ENCODE measurements at places on chromosomes 5 and 9.

DNA sequence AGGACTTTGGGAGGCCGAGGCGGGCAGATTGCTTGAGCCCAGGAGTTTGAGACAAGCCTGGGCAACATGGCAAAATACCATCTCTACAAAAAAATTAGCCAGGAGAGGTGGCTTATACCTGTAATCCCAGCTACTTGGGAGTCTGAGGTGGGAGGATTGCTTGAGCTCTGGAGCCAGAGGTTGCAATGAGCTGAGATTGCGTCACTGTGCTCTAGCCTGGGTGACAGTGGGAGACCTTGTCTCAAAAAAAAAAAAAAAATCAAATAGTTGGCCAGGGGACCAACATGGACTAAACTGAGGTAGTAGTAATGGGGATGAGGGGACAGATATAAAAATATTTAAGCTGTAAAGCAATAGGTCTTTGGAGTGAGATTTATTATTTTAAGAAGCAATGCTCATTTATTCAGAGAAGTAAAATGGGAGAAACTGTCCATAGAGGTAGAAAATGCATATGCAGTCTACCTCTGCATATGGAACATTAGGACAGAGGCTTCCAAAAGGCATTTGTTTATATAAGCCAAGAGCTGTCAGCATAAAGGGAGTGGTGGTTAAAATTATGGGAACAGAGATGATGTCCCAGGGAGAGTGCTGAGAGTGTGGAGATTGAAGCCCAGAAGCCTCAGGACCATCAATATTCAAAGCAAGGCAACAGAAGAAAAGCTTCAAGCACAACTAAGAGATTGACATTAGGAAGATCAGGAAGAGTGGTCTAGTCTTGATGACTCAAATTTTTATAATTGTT lies 98.1 kb downstream of the UBE2R2 start:
- DNase-seq: no peak

GRCh38 chr5:2910401-2911175 lies 159.1 kb upstream of the IRX2 start:
- DNase-seq: no peak

DNA sequence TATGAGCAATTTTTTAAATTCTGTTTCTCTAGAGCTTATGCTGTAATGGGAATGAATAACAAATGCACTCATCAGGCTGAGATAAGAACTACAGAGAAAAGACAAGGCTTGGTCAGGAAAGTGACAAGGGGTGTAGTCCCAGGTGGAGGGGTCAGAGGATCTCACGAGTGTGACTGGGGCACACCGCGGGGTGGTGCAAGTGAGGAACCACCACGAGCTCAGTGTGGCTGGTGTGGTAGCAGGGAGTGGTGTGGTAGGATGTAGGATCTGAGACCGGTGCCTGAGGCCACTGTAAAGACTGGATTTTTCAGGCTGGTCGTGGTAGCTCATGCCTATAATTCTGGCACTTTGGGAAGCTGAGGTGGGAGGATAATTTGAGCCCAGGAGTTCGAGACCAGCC lies 9.0 kb downstream of the ANXA6 start:
- no peak for DNase-seq

DNA sequence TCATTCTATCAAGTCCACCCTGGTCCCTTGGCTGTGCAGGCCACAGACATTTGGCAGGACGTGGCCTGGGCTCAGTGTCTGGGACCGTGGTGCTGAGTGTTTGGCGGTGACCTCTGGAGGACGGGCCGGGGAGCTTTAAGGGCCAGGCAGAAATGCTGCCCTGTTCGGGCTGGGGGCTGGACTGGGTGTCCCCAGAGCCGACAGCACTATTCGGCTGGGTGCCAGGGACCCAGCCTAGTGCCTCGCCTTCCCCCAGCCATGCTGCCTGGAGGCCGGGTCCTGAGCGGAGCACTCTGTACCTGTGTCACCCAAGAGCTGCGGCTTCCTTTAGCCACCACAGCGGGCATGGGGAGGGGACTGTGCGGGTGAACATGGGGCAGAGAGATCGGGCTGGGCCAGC lies 40.4 kb downstream of the COL5A1 start:
- DNase-seq: no peak

GRCh38 chr5:139273572-139274289 lies 19.8 kb upstream of the MATR3 start:
- DNase-seq: peak; percentile 89

DNA sequence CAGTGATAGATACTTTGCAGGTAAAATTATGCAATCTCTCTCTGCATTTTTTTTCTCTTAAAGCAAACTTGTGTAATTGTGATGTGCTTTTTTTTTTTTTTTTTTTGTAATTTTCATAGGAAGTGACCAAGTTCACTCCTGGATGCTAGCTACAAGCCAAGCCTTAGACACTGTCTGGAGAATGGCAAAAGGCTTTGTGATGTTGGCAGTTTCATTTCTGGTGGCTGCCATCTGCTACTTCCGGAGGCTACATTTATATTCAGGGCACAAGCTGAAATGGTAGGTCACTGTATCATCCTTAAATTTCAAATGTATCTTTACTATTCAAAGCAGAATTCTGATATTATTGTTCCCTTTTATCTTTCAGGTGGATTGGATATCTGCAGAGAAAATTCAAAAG lies 19.3 kb downstream of the OTULINL start:
- DNase-seq: no peak

GRCh38 chr5:120164986-120165385 lies 299.1 kb upstream of the PRR16 start:
- no peak for DNase-seq

DNA sequence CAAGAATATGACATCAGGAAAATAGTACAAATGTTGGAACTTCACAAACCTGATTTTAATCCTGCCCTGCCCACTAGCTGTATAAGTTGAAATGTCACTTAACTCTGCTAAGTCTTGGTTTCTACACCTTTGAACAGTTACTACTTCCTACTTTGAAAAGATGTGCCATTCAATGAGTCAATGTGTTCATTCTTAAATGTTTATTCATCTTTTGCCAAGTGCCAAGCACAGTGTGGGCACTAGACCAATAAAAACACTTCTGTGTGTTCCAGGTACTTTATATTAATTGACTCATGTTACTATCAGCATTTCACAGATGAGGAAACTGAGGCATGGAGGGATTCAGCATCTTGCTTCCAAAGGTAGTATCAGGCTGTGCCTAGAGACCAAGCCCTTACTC lies 12.8 kb downstream of the PDCL start:
- DNase-seq: no peak
